GM23338 (cell line): ENCODE measurements at places on chromosomes 12 and 14.

DNA sequence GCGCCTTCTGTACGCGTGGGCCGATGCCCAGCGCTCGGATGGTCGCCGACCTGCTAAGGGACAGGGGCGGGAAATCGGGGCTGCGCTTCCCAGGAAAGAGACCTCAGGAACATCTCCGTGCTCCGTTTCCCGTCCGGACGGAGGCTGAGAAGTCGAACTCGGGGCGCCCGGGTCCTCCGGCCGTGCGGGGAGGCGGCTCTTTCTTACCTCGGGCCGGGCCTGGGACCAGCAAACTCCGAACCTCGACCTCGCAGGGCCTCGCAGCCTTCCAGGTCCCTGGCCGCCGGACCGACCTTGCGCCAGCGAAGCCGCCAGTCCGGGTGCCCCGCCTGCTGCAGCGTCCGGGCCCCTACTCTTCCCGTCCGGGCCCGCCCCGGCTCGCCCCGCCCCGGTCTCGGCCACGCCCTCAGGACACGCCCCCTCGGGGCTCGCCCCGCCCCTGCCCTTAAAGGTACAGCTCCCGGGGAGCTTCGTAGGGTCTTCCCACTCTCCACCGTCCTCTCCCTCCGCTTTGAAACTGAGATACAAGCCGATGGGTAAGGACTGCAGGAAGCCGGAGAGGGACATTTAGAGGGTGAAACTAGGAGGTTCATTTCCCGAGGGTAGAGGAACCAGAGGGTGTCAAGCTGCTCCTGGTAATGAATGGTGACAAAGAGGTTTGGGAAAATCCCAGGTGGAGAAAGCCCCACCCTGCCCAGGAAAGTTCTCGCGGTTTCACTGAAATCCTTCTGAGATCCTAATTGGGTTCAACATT lies at the start of gene SLC8B1:
SLC8B1 (minus strand) TSS at position 324 of the 754 bp plus-strand sequence. CDS start 2,231 bp downstream, outside the sequence.
- DNase-seq, result peak; percentile 87

DNA sequence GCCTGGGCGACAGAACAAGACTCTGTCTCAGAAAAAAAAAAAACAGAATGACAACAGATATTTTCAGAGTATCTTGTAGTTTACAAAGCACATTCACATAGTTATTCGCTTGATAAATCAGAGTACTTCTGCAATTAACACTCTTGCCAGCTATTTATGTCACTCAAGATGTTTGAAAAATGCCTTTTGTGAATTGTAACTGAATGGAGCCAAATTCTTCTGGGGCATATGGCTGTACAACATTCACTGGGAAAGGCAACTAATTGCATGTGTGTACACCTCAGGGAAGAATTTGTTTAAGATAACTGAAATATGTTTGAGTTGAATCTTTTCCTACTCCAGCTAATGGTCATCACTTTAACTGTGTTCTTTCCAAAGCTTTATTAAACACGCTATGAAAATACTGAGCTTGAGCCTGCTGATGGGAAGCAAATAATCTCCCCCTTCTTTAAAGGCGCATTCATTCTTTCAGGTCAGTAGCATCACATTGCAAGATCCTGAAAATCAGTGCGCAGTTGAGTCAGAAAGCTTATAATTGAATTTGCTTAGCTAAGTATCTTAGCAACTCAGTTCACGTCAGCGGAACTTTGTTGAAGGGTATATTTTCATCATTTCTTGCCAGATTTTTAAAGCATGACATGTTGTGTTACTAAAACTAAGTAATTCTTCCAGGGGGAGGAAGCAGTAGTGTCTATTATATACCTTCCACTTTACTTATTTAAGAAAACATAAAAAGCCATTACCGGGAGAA lies 66.6 kb downstream of the SINHCAF start:
- no peak for DNase-seq

GRCh38 chr12:57430112-57430930 lies 522 bp downstream of the R3HDM2 start:
- DNase-seq, result peak; percentile 76

- DNase-seq, result no peak
These were observed 35.1 kb upstream of the KLHDC2 start for GRCh38 chr14:49732896-49733295.

GRCh38 chr12:54189198-54189539 lies 384 bp upstream of the SMUG1 start:
- DNase-seq, result no peak

DNA sequence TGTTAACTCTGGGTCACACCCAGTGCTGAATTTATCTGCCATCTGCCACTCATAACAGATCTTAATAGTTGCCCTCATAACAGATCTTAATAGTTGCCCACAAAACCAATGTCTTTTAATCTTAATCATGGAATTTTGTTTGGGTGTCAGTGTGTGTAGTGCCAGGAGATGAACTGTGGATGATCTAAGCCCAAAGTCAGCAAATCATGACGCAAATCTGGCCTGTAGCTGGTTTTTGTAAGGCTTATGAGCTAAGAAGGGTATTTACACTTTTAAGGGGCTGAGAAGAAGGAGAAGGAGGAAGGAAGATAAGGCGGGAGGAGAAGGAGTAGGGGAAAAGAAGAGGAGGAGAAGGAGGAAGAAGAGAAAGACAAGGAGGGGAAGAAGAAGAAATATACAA lies 10.0 kb upstream of the IL26 start:
- DNase-seq, result no peak

GRCh38 chr12:119302451-119303080 lies 32.0 kb upstream of the CCDC60 start:
- peak; percentile 28 for DNase-seq

DNA sequence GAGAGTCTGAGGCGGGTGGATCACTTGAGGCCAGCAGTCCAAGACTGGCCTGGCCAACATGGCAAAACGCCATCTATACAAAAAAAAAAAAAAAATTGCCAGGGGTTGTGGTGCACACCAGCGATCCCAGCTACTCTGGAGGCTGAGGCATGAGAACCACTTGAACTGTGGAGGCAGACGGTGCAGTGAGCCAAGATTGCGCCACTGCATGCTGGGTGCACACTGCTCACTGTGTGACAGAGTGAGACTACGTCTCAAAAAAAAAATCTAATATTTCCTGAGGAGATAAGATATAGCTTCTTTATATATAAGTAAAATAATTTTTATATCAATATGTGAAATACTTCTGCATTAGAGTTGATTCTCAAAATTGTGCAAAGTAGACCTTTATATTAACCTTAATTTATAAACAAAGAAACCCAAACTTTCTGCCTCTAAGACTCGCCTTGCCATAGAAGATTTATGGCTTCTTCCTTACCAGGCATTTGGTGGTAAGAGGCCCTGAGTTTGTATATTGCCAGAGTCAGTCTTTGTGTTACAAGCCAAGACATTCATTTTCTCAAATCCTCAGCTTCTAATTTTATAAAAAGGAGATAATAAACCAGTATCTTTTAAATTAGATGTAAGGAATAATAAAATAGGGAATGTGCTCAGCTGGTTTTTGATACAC lies 1226.7 kb downstream of the FLRT2 start:
- DNase-seq, result no peak

DNA sequence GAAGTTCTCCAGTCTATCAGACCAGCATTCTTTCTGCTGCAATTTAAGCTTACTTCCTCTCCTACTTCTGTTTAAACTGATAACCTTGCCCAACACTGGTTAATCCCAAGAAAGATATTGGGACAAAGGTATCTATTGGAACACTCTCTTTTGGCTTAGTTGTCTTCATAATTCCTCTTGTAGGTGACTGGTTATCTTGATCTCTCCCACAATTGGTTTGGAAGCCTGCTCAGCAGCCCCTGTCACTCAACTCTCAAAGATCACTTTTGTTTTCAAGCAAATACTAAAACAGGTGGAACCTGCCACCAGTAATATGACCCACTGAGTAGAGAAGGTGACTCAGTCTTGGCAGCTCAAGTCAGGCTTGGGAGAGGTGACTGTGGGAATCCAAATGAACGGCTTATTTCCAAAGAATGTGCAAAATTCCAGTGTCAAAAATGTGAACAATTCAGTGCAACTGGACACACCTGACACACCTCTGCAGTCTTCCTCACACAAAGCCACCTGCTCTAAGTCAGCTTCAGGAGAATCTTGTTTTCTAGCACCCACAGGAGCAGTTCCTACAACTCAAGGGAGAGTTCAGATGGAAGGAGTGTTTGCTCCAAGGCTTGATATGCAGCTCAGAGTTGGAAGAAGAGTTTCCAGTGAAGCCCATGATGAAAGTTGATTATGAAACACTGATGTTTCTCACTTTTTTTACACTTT lies 83.2 kb upstream of the SLC38A2 start:
- no peak for DNase-seq

DNA sequence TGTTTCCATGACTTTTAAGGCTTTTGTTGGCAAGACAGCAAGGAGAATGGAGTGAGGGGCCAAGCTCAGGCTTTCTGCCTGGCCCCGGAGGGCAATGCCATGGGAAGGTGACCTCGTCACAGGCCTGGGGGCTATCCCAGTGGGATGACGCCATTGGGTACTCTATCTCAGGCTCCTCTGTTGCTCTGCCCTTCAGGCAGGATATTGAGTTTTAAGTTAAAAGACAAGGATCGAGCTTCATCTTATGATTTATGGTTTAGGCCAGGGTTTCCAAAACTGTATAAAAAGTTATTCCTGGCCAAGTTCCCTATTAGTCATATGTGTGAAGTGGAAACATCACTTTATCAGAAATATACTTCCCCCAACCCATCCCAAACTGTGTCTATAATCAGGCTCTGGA lies 127.7 kb downstream of the ZFP36L1 start:
- no peak for DNase-seq

DNA sequence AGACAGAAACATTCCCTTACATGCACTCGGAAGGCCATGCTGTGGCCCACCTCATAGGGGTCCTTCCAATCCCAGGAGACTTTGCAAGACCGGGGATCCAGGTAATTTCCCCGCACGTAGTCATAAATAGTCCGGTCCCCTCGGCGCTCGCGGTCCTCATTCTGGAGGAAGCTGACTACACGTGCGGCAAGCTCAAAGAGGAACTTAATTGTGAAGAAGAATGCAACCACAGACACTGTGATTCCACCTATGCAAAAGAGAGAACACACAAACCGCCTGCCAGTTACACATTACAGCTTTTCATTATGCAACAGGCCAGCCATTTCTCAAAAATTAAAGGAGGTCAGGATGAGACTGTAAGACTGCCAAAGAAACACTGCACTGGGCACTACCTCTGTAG lies 28.4 kb downstream of the AREL1 start:
- no peak for DNase-seq

- DNase-seq, result no peak
These were observed 7.4 kb downstream of the TCP11L2 start for GRCh38 chr12:106309671-106310505.

DNA sequence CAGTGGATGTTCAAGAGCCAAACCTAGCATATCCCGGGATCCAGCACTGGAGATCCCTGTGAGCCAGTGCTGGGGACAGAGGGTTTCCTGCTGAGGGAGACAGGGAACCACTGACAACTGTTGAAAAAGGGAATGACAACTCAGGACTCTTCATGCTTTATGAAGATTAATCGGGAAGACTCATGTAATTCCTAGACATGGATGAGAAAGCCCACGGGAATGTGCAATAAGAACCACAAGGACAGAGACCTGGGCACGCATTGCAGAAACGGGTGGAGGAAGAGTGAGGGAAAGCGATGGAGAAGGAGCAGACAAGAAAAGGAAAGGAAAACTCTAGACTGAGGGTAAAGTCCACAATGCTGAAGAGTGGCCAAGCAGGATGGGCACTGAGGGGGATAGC lies 296.0 kb downstream of the PCNX1 start:
- DNase-seq, result no peak

GRCh38 chr12:70255311-70255710 lies 12.1 kb downstream of the CNOT2 start:
- no peak for DNase-seq

DNA sequence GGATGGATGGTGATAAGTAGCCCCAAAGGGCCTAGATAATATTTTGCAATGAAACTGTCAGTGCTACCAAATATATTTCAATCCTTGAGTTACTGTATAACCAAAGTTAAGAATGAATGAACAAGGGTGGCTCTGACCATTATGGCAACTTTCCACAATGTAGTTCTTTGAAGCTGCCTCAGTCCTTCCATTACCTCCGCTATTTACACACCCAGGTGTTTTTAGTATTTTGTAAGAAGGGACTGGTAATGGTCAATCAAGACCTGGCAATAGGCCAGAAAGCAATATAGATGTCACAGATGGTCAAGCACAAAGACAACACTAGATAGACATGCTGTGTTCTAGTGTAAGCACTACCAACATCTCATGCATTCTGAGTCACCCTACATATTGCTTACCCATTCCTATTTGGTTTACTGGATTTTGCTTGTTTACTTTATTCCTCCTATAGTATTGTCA lies 16.3 kb downstream of the DUSP16 start:
- no peak for DNase-seq

DNA sequence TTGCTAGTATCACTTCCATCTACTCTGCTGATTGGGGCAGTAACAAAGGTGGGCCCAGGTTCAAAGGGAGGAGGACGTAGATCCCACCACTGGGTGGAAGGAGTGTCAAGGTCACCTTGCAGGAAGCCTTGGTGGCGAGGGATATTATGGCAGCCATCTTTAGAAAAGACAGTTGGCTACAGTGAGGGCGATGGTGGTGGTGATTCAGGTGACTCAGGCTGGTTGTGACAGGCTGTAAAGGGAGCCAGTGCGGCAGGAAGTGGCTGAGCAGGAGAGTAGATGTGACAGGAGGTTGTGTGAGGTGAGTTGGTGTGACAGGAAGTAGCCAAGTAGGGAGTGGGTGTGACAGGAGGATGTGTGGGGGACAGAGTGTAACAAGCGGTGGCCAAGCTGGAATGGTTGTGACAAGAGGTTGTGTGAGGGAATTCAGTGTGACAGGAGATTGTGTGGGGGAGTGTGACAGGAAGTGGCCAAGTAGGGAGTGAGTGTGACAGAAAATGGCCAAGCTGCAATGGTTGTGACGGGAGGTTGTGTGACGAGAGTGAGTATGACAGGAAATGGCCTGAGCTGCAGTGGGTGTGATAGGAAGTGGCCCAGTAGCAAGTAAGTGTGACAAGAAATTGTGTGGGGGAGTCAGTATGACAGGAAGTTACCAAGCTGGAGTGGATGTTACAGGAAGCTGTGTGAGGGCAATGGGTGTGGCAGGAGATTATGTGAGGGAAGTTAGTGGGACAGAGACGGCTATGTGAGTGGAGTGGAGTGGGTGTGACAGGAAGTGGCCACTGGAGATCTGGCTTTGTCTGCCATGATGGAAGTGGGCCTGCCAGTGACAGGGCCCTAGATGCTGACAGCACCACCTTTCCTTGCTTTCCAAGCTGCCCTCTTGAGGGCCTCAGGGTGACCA lies 136.5 kb upstream of the MYL2 start:
- no peak for DNase-seq

- no peak for DNase-seq
These were observed 173.4 kb upstream of the KITLG start for GRCh38 chr12:88753707-88754106.

DNA sequence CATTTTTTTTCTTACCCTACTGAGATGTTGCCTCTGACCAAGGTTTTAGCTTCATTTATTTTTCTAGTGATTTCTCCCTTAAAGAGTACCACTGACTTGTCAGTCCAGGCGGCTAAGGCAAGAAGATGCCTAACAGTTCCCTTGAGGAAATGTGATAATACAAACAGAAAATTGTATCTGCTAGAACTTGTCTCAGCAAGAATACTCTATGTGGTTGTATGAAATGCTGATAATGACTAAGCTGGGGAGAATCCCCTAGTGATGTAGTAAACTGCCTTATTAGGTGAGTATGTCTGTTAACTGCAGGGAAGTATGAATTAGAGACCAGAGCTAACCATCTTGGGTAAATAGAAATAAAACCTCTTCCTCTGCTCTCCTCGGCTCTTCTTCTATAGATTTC lies 6.7 kb downstream of the C12orf54 start:
- DNase-seq, result no peak

- DNase-seq, result no peak
These were observed 23.6 kb downstream of the SAMD4A start for GRCh38 chr14:54590481-54590880.
